ENCODE measurements at places on chromosomes 7 and 10.

DNA sequence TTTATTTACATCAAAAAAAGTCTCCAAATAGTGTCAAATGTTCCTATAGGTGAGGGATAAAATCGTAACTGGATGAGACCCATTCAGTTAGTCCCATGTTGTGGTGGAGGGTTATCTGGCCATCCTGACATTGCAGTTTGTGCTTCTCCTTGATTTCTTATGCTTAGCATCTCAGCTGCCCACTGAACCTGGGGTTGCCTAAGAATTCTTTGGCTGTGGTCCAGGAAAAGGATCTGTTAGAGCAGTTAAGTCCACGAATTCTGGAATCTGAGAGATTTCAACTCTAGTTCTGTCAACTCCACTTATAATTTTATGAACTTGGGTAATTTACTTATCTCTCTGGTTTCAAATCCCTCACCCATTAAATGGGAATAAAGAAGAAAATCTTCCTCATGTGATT is 1673.4 kb downstream of the REEP3 start:
- DNase-seq: peak; percentile 3

GRCh38 chr10:62861507-62861906 is 45.3 kb upstream of the EGR2 start:
- DNase-seq: no peak

DNA sequence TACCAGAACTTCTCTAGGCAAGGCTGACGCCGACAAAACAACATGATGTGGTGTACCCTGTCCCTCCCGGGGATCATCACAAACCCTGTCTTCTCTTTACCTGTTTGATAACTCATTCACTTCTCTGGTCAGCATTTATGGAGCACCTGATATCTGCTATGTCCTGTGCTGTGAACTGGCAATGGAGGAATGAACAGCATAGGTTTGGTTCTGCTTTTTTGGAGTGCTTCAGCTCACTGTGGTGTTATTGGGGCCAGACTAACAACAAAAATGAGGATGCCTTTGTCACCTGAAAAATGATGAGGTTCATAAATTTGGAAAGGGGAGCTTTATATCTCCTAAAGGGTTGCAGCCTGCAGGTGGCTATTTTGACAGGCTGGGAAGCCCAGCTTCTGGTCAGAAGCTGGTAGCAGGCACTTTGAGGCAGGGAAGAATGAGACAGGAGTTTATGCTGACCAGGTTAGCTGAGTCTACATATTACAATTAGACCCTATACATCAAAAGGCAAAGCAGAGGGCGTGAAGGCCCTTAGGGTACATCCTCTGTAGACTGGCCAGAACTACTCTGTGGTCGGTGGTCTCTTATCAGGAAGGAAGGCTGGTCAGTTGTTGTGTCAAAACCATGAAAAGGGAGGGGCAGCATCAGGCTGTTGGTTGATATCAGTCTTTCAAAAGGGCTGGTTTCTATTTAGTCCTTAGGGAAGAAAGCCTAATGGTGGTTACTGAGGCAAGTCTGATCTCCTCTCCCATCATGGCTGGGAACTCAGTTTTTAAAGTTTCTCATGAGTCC is 42.3 kb downstream of the SH2D4B start:
- DNase-seq: no peak

GRCh38 chr7:2993868-2994267 is 49.8 kb downstream of the CARD11 start:
- peak; percentile 72 for DNase-seq

DNA sequence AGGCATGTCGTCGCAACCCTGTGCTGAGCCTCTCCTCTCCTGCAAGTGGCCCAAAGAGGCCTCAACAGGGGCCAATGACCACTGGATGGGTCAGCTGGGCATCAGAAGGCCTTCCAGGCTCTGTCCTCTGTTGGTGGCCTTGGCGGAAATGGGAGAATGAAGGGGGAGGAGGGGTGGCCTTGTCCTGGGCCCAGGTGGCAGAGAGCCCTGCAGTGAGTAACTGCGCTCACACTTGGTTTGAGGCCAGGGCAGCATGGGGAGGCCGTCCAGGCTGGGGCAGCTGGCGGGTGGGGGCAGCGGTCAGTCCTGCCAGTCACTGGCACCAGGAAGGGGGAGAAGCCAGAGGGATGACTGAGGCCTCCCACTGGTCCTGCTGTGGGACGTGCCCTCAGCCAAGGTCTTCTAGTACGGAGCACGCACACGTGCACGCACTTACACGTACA is 59.8 kb downstream of the LHPP start:
- DNase-seq: no peak

DNA sequence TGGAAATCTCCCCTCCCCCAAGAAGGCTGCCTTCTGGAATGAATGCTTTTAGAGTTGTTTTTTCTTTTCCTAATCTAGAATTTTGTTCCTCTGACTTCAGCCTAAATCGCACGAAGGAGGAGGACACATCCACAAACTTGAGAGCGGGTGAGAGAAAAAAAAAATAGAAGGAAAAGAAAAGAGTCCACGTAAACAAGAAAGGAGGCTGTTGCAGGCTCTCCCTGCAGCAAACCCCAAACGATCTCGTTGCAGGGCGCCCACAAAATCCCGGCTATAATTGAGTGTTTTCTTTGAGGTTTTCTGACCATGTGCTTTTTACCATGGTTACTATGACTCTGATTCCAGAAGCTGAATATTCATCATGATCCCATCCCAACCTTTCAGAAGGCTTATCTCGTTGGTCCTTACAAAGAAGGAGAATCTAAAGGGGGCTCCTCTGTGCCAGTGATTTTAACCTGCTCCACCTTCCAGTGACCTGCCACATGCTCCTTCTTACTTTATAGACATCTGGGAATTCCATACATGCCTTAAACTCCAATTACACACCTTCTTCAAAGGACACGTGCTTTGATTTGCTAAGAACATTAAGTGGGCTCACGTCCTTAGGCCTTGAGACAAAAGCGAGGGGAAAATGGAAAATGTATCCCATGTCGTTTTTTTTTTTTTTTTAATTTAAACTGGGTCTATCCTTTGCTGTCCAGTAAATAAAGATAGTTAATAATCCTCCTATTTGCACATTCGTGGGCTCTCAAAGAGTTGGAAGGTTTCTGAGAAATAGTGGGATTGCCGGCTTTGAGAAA is 5.8 kb downstream of the TWIST1 start:
- DNase-seq: no peak

DNA sequence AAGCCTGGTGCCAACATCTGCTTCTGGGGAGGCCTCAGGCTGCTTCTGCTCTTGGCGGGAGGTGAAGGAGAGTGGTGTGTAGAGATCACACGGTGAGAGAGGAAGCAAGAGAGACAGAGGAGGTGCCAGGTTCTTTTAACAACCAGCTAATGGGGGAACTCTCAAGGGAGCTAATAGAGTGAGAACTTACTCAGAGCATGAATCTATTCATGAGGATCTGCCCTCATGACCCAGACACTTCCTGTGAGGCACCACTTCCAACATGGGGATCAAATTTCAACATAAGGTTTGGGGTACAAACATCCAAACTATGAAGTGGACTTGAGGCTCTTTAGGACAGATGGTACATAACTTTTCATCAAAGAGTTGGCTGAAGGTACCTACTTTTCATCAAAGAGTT is 5.1 kb upstream of the ZNF32 start:
- no peak for DNase-seq

DNA sequence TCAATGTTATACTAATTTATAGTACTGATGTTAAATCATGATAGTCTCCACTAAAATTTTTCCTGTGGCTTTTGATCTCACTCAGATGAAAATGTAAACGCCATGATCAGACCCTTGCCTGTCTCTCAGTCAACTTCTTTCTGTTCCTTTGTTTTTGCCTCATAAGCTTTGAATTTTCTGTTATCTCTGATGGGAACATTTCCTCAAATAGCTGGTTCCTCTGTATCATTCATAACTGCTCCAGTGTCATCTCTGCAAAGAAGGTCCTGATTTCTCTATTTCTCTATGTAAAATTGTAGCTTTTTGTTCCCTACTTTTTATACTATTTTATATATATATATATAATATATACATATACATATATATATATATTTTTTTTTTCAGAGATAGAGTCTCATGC is 67.5 kb downstream of the GPR141 start:
- DNase-seq: no peak

DNA sequence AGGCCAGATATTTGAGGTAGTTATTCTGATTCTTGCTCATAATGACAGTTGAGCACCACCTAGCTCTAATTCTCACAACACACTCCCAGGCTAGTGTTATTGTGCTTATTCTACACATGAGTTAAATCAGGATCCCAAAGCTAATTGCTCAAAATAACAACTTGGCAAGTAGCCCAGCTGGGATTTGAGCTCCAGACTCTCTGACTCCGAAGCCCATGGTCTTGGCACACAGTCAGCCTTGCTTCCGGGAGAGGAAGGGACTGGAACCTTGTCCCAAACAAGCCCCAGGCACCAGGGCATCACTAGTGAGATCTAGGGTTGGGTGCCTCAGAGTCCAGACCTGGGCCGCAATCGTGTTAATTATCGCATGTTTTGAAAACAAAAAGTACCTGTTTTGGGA is 101.4 kb downstream of the GPAM start:
- DNase-seq: no peak

DNA sequence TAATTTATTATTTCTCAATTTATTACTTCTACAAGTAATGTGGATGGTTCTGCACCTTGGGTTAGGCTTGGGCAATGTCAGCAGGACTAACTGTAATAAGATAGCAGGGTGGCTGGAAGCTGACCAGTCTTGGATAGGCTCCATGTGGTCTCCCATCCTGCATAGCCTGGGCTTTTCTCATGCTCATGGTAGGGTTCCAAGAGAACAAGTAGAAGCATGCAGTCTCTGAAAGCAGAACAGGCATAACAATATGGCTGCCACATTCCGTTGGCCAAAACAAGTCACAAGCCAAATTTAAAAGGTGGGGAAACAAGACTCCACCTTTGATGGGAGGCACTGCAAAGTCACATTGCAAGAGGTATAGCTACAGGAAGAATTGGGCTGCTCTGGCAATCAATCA is 98.6 kb upstream of the MDFIC start:
- DNase-seq: no peak

DNA sequence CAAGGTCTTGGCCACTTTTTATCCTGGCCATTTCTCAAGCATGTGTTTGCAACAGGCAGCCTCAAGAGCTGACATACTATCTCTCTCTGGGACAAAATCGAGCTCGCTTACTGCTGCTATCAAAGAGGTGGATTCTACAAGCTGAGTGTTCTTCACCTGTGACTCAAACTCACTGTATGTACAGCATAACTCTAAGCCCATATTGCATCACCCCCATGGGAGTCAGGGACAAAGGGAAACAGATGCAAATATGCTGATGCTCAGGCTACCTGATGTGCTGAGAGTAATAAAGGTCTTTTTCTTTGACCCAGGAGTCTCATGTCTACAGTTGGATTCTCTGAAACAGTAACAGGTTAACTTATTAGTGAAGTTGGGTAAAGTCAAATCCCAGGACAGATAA is 45.2 kb downstream of the PCLO start:
- DNase-seq: no peak

DNA sequence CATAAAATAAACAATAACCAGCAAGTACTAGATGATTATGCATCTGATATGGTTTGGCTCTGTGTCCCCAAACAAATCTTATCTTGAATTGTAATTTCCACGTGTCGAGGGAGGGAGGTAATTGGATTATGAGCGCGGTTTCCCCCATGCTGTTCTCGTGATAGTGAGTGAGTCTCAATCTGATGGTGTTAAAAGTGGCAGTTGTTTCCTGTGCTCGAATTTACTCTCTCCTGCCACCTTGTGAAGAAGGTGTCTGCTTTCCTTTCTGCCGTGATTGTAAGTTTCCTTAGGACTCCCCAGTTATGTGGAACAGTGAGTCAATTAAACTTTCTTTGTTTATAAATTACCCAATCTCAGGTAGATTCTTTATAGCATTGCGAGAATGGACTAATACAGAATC is 15.1 kb downstream of the CNTNAP2 start:
- DNase-seq: no peak

- peak; percentile 81 for DNase-seq
These were observed 8.4 kb downstream of the LRRC4 start for GRCh38 chr7:128022631-128023532.

DNA sequence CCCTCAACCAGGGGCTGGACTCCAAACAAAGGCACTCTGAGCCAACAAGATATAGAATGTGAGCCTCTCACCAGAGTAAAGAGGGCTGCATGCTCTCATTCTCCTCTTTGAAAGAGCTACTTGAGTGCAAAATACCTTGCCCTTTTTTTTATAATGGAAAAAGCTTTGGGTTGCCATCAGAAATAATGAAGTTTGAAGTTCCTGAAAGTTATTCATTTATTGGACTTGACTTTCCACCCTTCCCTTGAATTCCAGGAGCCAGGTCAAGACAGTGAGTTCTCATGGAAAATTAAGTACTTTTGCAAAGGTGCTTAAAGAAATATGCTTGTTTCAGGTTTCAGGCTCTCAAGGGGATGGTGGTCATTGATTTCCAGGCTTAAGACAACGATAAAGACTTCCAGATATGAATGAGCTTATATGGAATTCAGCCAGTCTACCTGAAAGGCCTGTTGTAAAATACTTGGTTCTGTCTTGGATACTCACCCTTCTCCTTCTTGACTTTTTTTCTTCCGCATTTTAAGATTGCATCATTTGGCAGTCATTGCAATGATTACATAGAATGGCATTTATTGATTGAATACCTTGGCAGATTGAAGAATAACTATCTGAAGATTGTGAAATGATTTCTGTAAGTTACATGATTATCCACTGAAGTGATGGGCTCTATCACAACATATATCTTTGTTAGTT is 696.4 kb downstream of the INHBA start:
- peak; percentile 86 for DNase-seq

DNA sequence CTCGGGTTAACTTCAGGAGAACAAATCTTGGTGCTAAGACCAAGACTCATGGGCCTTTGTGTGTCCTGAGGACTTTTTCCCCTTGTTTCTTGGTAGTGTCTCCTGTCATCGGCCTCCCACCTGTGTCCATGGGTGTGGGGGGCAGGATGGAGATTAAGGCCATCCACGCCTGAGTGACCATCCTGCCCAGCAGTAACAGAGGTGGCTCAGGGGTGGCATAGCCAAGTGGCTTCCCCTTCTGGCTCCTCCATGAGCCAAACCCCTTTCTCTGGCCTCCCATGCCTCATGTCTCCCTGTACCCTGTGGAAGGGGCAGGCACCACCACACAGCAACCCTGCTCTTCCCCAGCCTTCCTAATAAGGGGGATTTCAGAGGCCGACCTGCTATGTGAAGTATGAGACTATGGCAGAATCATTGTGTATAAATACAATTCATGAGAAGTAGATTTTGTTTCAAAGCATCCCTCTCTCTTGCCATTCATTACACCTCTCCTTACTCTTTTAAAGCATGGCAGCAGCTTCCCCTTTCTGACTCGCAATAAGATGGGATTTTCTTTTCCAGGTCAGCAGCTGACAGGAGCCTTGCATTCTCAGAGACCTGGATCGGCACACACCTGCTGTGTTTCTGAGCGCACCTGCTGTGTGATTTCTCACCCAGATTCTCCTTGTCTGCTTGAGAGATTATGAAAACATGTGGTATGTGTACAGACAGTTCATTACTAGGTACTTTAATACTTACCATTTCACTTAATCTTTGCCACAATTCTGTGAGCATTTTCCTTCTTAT is 102.5 kb downstream of the XPNPEP1 start:
- no peak for DNase-seq

- DNase-seq: peak; percentile 47
These were observed 718.8 kb downstream of the MAGI2 start for GRCh38 chr7:78734626-78735025.

- no peak for DNase-seq
These were observed 7.4 kb downstream of the LRRC20 start for GRCh38 chr10:70374775-70375614.

- DNase-seq: no peak
These were observed 306.2 kb downstream of the SORCS3 start for GRCh38 chr10:104947314-104947713.

- no peak for DNase-seq
These were observed 339.8 kb downstream of the PARD3 start for GRCh38 chr10:34475274-34475646.

- DNase-seq: no peak
These were observed 295.6 kb downstream of the PTPRN2 start for GRCh38 chr7:158291998-158292397.
